ENCODE measurements at places on chromosomes 7 and 10. TPM values are rescaled to one million over a fixed set of nuclear protein-coding genes. Genes with fewer than 3 reads are reported as not detected.

DNA sequence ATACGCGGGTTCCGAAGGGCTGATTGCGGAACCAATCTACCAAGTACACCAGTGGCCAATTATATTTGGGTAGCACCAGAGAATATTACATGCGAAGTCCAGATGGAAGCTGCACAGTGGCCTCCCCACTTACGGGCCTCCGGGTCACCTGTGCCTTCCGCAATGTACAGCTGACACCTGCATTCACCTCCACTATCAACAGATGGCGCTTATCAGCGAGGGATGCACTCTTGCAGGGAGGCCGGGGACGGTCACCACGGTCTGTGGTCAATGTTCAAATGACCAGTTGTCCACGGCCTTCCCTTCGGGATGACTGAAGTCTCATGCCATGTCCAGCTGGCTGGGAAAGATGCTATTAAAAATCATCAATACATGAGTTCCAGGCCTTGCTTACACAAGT is 47.6 kb downstream of the SLIT1 start:
- DNase-seq, result peak; percentile 9

The MBLAC1 gene
- 4.3 TPM for total RNA-seq

DNA sequence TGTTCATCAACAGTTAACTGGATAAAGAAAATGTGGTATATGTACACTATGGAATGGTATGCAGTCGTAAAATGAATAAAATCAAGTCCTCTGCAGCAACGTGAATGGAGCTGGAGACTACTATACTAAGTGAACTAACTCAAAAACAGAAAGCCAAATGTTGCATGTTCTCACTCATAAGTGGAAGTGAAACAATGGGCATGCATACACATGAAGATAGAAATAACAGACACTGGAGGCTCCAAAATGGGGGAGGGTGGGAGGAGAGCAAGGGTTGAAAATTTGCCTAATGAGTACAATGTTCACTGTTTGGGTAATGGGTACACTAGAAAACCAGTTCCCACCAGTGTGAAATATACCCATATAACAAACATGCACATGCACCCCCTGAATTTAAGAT is 179.5 kb downstream of the ZWINT start:
- DNase-seq, result no peak

GRCh38 chr7:106480161-106480579 is 180.8 kb downstream of the CCDC71L start:
- no peak for DNase-seq

DNA sequence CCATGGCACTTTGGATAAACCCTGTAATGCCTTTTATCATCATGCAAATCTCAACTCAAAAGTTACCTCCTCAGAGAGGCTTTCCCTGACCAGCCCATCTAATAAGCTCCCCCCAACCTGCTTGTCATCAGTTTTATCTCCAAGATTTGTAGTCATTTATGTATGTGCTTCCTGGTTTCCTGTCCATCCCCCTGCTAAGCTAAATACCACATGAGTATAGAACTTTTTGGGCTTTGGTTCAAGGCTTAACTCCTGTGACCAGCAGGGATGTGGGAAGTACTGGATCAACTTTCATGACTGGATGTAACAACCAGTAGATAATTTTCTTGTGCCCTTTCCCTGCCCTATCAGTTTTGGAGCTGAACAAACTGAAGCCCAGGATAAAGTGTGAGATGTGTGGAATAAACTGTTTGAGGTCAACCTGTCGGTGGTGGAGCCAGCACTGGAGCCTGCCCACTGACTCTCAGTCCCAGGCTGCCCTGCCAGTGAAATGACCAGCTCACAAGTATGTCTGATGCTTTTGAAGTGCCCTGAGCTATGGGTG is 148.6 kb downstream of the CYP26A1 start:
- no peak for DNase-seq

The ASNS gene
- total RNA-seq, result 19.5 TPM

- DNase-seq, result peak; percentile 50
These were observed 4.9 kb upstream of the SLC29A3 start for GRCh38 chr10:71314028-71314693.

GRCh38 chr7:113246738-113247137 is 128.4 kb upstream of the SMIM30 start:
- no peak for DNase-seq

DNA sequence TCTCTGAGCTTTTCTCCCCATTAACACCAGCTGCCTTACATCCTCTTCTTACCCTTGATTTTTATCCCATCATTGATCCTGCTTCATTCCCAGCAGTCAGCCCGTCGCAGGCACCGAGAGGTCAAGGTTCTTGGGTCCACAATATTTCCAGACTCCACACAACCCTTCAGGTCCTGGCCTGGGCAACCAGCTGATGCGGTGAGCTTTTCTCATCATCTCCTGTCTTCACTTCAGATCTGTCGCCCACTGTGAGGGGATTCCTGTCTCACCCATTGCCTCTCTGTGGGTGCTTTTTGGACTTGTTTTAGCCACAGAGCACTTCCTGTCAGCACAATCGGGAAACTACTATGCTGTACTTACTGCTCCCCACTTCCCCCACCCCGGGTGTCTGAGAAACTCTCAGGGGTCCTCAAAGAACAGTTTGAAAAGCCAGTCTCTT is 8.4 kb upstream of the PVRIG start:
- no peak for DNase-seq

GRCh38 chr7:47584536-47584895 is 2.6 kb upstream of the TNS3 start:
- no peak for DNase-seq

- no peak for DNase-seq
These were observed 255.0 kb downstream of the ADK start for GRCh38 chr10:74406006-74406405.

DNA sequence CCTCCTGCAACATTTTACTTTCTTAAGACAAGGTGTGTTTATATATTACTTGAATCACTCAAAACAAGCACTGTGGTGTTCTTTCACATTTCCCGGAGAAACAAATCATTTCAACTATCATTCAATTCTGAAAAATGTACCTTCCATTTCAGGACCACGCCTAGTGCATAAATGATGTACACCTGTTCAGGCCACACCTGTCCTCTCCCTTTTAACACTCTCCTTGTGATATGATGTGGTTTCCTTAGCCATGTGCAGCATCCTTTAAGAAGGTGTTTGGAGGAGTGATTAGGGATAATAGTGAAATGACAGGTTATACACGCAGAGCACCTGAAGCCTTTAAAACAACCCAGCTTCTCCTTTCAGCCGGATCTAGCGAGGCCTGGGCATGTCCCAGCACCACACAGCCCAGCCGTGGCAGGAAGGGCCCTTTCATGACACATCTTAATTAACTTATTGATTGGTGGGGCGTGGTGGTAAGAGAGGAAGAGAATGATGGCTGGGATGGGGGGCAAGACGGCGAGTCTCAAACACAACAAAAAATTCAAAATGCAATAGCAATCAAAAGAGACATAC is 26.9 kb downstream of the ABLIM1 start:
- no peak for DNase-seq

DNA sequence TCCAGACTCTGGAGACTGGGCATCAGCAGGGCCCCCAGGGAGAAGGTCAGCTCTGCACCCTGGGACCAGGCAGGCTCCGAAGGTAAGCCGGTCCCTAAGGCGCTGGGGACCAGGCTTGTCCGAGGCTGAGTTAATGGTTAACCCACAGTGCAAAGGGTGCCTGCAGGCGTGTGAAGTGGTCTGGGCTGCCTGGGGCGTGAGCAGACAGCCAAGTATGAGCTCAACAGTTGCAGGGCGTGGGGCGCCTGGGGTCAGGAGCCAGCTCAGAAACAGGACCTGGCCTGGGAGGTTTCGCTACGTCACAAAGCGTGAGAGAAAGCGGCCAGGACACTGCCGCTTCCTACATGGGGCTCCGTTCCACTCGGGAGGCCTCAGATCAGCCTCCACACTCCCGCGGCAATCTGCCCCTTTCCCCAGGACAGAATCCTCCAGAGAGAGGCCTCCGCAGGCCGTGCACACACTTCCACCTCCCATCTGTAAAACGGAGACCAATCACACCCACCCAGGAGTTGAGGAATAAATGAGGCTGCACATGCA is 16.0 kb downstream of the PDGFA start:
- DNase-seq, result no peak

GRCh38 chr10:132897516-132898381 is 44.6 kb downstream of the CFAP46 start:
- DNase-seq, result no peak

DNA sequence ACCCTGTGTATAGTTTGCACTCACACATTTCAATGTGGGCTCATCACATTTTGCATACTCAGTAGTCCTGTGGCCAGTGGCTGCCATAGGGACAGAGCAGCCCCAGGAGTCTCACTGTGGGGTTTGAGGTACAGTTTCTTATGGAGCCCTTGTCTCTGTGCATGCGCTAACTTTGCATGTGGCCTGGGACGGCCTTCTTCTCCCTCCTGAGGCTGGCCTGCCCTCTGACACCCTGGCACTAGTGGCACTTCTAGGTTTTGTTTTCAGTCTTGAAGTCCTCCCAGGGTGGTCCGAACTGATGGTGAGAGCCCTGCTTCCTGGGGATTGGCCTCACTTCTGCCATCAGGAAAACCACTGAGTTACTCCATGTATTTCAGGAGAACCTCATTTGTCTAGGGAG is 21.2 kb downstream of the NACAD start:
- no peak for DNase-seq

DNA sequence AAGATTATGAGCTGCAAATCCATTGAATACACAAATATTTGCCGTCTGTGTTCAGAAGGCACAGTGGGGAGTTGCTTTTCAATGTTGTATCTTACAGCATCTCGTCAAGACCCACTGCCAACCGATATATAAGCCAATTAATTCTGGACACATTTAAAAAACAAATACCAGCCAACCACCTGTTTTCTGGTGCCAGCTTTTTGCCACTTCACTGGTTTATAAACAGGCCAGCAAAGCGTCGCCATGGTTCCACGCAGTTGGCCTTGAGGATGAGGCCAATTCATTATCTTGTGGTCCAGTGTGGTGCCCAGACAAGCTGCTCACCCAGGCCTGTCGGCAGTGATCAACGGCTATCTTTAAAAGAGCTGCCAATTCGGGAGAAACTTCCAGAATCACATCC is 321.0 kb downstream of the TCERG1L start:
- DNase-seq, result no peak

DNA sequence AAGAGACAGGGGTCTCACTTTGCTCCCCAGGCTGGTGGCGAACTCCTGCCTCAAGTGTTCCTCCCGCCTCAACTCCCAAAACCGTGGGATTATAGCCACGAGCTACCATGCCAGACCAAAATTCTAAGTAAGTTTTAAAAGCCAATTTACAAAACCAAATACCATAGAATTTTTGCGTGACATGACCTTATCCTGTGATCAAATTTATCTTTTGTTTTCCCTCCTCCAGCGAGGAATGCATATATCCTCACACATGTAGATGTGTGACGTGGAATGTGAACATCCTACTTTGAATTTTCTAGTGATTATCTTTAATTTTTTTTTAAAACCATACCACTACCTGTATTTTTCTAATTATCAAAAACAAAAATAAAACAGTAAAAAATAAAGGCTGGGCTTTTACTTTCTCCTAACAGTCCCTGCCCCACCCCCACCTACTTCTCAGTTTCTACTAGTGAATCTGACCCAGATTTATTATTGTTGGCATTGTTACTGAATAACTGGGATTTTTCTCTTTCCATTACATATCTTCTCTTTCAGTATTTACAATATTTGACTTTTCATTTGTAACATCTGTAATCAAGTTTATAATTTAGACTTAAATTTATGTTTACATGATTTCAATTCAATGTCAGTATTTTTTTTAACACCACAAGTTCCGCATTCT is 26.0 kb downstream of the CYTH3 start:
- DNase-seq, result no peak

DNA sequence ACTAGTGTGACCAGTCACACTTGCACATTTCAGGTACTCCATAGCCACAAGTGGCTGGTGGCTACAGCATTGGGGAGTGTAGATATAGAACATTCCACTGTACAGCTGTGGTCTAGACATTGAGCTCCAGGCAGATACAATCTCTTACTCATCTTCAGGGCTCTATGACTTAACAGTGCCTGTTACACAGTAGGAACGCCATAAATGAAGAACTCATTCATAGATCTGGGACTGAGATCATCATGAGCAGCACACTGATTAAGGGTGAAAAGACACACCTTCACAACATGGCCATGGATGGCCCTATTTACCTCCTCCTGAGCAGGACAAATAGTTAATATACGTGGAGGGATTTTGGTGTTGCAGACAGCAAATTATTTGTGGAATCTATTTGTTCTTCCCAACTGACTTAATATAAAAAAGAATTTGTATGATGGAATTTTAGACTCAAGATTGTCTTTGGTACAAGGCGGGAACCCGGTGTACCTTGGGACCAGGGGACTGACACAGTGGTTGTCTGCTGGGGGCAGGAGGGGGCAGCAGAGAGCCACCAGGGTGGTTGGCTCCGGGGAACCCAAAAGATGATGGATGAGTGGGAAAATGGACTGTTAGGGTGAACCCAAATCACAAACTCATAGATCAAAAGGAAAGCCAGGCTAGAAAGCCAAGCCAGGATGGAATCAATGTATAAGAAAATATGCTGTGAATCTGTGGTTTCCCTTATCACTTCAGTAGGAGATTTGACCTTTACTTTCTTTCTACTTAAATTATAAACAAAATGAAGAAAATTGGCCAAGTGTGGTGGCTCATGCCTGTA is 24.3 kb upstream of the CPA2 start:
- DNase-seq, result peak; percentile 60

GRCh38 chr10:103327906-103328305 is 23.0 kb downstream of the PCGF6 start:
- DNase-seq, result no peak

The CRYGN gene
- not detected for total RNA-seq

GRCh38 chr10:121310151-121310711 is 288.0 kb downstream of the FGFR2 start:
- DNase-seq, result no peak

The SLC18A3 gene
- not detected for total RNA-seq

DNA sequence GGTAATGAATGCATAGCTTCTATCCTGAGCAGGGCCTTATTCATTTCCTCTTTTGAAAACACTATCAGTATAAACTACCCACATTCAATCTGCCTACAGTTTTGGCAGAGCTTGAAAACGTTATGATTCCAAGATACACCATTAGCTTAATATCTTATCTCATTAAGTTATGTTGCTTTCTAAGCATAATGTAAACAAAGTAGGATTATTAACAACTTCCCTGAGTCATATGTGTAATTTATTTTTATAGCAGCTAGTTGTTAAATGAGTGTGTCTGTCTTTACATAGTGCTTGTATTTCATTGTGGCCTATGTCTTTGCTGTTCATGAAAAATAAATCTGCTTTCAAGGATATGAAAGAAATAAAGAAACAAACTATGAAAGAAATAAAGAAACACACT is 106.2 kb upstream of the DLX6 start:
- DNase-seq, result no peak

The TRIM50 gene
- not detected for total RNA-seq

The ATG9B gene
- 1.2 TPM for total RNA-seq

DNA sequence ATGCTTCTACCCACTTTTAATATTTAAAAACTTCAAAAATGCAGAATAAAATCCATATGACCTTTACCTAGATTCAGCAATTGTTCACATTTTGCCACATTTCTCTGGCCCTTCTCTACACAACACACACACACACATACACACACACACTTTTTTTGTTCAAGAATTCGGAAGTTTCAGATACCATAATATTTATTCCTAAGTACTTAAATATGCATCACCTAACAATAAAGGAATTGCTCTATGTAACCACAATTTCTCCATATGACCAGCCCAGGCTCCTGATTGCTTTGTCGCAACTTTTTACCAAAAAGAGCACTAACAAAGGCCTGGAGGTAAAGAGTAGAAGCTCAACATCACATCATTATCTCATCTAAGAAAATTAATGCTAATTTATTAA is 106.6 kb downstream of the FAS start:
- DNase-seq, result no peak

- peak; percentile 41 for DNase-seq
These were observed 16.3 kb upstream of the KAT6B start for GRCh38 chr10:74810087-74810486.

The FXYD4 gene
- not detected for total RNA-seq

The CNTNAP2 gene
- 1.8 TPM for total RNA-seq

Data from PC-3 (cell line).